ENCODE measurements at places on chromosomes 2 and 18.
A peak's percentile ranks its signal among the peaks of the same experiment; 100 is the strongest.

DNA sequence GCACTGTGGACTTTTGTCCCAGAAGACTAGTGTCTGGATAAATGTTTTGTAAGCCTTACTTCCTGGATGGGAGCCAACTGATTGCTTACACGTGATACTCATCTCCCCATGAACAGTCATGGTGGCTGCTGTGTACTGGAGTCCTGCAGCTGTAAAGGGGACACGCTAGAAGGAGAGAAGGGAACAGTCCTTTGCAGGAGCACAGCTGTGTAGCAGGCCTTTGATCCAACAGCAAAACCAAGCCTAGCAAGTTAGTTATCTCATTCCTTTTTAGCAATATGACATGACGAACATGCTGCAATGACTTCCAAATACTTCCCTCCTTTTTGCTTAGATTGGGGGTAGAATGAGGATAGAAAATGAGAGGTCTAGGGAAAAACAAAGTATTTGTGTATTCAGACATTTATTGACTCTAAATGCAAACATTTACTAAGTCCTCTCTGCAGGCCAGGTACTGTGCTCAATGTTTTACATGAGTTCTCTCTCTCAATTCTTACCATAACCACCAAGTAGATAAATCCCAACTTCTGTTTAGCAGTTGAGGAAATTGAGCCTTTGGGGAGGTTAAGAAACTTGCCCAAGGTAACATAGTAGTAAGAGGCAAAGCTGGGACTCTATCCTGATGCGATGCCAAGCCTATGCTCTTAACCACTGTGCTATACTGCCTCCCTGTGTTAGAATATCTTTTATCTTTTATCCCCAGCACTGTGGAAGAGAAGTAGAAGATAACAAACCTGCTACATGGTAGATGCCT is 55.4 kb upstream of the CD28 start:
- DNase-seq: no peak

- DNase-seq: no peak
Measured at GRCh38 chr2:19219060-19219459, 139.4 kb downstream of the OSR1 start.

- DNase-seq: no peak
Measured at GRCh38 chr2:20593072-20594034, 57.5 kb downstream of the HS1BP3 start.

DNA sequence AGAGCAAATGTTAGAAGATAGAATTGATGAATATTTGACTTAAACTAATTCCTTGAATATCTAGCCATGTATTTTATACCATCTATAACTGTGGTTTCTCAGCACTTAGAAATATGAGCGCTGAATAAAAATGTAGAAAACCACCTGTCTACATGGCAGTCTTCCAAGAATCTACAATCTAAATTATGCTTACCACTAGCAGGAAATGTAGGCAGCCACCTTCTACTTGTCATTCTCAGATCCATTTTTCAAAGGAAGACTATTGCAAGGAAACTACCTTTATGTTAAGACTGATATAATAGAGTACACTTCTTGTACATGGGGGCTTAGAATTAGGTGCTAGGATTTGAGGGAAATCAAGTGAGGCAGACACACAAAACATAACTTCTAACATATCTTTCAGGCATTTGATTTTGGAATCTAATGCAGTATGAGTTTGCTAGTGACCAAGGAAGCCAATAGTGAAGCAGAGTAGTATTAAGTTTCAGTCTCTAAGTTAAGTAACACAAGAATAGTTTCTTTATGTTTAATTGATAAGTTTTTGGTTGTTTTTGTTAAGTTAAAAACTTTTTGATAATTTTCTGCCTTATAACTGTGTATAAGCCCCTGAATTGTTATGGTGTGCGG is 175.9 kb upstream of the ITGA4 start:
- no peak for DNase-seq

- no peak for DNase-seq
Measured at GRCh38 chr2:8447610-8448221, 234.1 kb upstream of the ID2 start.

GRCh38 chr18:58758606-58759005 is 87.3 kb downstream of the MALT1 start:
- DNase-seq: no peak

- no peak for DNase-seq
Measured at GRCh38 chr2:37000318-37000717, 34.0 kb upstream of the STRN start.

GRCh38 chr2:101223814-101224231 is 28.9 kb upstream of the CNOT11 start:
- DNase-seq: peak; percentile 17

- no peak for DNase-seq
Measured at GRCh38 chr18:21803495-21803894, 62.9 kb downstream of the MIB1 start.

- DNase-seq: no peak
Measured at GRCh38 chr2:160583146-160583535, 89.5 kb upstream of the RBMS1 start.

GRCh38 chr2:96397756-96398530 is 62.4 kb downstream of the NCAPH start:
- no peak for DNase-seq

- no peak for DNase-seq
Measured at GRCh38 chr18:55186588-55186987, 227.3 kb upstream of the CCDC68 start.

DNA sequence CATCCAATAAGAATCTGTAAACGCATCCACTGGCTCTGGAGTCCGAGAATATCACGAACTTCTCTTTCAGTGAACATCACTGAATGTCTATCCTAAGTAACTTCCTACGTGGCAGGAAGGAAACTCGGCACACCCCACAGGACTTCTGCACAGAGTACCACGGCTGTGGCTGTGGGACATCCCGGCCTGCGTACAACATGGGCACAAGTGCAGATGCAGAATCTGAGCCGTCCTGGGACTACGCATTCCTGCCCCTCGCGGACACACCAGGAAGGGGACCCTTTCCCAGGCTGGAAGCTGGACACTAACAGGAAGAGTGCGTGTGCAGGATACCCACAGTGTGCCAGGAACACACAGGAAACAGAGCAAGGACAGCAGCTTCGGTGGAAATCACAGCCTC is 60.6 kb downstream of the ZNF516 start:
- DNase-seq: no peak

- DNase-seq: no peak
Measured at GRCh38 chr2:121561617-121562268, 31.1 kb downstream of the RNU4ATAC start.

DNA sequence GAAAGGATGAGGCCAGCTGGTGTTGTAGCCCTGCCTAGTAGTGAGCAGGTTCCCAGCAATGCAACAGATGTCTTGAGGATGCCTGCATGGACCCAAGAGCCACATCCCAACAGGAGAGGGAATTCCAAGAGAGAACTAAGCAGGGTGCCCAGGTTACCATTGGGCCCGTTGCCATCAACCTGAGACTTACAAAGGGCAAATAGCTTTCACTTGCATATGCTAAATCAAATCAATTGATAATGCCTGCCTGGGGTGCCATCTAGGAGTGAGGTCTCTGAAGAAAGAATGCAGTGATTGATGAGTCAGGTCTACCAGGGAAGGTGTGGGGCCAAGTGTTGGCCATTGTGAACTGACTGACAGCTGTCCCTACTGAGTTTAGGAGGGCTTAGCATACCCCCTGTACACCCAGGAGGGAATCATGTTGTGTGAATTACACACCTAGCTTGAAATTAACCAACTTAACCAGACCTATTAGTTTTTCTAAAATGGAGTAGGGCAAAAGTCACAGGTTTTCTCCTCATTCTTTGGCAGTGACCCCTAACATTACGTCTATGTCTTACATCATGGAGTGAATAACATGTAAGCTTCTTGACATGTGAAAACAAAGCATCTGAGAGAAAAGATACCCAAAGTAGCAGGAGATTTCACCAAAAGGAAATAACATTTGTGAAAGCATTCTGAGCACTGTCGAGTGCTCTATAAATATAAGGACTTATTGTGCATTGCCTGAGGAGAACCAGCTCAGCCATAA is 32.3 kb downstream of the FHOD3 start:
- DNase-seq: no peak

DNA sequence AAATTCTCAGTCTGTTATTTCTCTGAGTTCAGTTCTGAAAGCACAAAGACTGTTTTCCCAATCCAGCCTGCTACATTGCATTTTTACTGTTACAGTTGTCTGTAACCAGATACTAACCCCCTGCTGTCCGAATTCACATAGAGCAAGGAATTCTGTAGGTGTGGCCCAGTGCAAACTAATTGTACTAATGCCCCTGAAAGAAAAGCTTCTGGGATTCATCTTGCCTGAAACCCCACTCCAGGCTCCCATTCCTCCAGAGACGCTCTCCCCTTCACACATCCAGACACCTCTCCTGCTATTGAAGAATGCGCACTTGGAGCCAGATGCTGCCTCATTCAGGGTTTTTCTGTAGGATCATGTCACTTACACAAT is 127.0 kb downstream of the TTC32 start:
- DNase-seq: no peak

DNA sequence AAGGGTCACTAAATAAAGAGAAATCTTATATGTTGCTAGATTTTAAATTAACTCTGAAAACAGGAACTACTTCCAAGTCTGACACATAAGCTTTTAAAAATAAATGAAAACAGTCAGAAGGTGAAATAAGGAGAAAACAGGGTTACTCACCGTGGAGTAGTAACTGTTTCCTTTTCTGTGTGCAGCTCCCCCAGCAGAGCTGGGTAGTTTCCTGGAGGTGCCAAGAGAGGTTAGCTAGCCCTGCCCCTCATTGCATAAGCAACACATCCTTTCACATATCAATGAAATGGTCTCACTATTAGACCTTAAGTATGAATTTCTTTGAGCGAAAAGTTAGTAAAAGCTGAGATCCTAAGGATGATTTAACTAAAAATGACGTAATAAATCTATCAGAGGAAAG is 54.0 kb upstream of the GPR75 start:
- DNase-seq: no peak

- DNase-seq: no peak
Measured at GRCh38 chr18:23341383-23341782, 111.7 kb upstream of the RIOK3 start.

DNA sequence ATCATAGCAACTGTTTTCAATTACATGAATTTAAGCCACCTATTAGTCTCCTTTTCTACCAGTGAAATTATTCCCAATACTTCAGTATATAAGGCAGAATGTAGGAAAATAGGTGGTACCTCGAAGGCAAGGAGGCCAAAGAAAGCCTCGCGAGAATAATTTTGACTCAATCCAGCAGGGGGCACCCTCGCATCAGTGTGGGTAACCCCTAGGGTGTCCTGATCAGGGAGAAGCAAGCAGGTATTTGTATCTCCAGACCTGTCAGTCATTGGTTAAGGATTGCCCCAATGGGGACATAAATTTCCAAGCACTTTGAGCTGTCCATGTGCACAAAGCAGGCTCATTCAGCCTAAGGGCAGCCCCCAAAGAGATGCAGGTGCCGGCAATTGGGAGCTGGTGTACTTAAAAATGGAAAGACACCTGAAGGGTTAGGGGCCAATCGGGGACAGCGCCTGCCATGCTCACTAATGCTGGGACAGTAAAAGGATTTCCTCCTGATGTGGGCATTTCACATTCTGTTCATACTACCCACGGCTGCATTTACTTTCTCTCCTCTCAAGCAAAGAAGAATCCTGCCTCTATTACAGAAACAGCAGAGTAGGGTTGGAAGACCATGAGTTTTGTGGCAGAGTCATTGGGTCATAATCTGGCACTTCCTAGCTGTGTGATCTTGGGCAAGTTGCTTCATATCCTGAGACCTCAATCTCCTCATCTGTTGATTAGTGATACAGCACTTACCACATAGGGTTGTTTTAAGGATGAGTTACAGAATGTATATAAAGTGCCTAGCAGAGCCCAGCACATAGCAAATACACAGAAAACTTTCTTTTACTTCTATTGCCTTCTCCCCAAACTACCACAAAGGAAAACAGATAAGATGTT is 136.1 kb downstream of the ICOS start:
- peak; percentile 26 for DNase-seq

DNA sequence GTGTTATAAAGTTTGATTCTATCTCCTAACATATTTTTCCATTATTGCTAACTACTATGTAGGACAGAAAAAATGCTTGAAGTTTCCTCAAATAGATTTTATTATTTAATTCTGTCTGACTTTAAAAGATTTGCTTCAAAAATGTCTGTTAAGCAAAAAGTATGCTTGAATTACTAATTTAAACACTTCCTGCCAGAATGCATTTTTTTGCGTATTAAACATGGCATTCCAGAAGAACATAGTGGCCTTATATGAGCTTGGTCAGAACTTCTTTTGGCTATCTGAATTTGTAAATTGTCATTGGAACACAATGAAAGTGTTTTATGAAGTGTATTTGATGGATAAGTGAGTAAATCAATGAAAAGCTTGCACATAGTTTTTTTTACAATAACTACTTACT is 37.8 kb downstream of the MBD5 start:
- DNase-seq: no peak

DNA sequence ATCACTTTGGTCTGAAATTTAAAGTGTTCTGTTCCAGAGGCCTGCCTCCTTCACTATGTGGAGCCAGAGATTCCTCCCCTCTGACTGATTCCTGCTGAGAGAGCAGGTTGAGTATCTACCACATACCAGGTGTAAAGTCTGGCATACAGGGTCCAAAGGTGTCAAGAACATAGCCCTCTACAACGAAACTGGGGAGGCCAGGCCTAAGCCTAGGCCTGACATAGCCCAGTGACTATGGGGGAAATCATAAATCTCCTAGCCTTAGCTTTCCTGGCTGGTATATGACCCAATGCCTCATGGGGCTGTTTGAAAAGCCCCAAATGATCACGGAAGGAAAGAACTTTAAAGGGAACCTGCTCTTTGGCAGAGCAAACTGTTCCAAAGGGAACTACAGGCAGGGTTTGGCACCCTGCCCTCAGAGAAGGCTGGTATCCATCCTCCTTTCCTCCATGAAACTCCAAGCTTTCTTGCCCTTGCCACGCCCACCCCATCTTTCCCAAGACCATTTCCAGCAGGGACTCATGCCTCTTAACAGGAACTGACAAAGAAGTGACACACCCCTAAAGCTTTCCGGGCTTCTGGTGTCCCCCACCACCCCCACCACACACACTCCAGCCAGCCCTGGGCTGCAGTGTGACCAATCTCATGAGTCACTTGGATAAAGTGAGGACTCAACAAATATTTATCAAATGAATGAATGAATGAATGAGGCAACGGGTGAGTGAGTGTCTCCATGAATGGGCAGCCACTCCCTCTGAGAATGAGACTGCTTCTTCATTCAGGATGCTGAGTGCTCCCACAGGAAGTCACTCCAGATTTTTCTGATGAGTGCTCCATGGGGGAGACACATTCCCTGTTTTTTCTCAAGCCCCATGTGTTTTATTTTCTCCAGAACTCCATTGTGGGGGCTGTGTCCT is 114.5 kb upstream of the STPG4 start:
- no peak for DNase-seq

DNA sequence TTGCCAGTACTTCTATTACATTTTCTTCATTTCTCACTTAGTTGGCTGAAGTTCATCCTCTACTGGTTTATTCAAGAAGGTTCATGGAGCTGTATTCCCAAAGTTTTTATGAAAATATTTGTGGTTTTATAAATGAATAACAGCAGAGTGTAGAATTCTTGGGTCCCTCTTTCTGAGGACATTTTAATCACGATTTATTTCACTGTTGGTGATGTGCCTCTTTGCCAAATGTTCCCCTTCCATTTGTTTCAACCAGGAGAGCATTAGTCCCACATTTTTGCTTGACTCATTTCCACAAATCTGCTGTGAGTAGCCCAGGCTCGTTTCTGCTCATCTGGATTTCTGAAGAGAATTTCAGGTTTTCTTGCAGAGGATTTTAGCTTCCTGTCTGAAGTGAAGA is 20.8 kb downstream of the COPS7B start:
- DNase-seq: no peak
